Activated effector memory CD4-positive, alpha-beta T cell treated with Interleukin-2 at 50 U/mL for 16 hours (primary cell): ENCODE measurements at places on chromosomes 5 and 9.

GRCh38 chr9:127503947-127504886 lies 52.9 kb downstream of the LRSAM1 start:
- DNase-seq: peak; percentile 69

GRCh38 chr9:22395687-22396141 lies 50.9 kb upstream of the DMRTA1 start:
- no peak for DNase-seq

DNA sequence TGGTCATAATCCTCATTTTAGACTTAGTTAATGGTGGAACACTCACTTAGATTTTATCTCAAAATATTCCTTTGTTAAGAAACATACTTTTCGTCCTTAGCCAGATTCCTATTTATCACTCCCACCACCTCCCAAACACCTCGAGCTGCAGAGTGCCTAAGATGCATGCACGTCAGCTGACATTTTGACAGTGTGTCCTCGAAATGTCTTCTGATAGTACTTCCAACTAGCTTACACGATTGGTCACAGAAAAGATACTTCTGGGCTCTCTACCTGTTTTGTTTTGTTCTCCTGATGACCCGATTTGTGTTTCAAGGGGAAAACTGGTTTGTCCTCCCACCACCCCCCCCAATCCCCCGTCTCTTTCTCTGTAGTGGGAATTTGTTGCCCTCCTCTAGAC lies 230.1 kb downstream of the MAST4 start:
- DNase-seq: no peak

- DNase-seq: no peak
Observed at GRCh38 chr5:126851501-126852011, 74.6 kb downstream of the LMNB1 start.
